ENCODE measurements at places on chromosomes 1 and 21.

DNA sequence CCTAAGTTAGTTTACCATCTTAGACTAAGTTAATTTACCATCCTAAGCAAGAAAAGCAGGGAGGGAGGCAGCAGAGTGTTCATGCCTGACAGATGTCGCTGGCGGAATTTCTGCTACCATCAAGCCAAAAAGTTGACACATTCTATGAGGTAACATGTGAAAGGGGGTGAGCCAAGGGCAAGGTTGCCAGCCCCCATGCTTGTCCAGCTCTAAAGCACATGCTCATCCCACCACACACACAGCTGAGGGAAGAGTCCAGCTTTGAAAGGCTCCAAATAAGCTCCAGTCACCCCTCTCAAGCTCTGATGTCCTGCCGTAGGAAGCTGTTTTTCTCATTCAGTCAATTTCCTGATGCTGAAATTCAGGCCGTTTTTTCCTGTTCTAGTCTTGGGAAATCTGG lies 46.3 kb downstream of the EIF2D start:
- no peak for DNase-seq

DNA sequence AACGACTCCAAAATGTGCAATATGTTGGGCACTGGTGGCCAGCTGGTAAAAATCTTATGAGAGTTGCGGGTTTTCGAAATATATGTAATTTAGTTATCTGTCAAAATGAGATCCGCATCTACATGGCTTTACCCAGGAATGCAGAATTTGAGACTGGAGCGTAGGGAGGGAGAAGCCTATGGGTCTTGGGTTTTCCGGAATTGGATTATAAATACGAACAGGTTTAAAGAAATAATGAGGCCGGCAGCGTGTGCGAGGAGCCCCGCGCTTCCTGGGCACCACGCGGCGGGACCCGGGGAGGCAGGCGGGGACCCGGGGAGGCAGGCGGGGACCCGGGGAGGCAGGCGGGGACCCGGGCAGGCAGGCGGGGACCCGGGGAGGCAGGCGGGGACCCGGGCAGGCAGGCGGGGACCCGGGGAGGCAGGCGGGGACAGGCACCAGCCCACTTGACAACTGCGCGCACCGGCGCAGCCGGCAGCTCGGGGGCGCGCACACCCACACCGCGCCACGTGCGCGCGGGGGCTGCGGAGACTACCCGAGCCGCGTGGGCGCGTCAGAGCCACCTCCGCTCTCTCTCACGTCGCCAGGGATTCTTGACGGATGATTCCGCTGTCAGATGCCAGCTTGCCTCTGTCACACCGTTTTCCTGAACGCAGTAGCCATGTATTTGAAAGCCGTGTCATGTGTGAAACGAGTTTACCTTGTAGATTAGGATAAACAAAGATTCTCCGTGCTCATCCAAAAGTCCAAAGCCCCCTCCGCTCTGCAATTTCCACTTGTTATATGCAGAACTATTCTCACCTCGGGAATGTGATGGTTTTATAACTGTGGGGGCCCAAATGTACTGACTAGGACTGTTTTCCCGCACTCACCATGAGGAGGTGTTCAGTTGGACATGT lies 54.3 kb upstream of the HNRNPU start:
- no peak for DNase-seq

- no peak for DNase-seq
These were observed 343.8 kb downstream of the USP25 start for GRCh38 chr21:16073586-16073985.

GRCh38 chr1:53574621-53575020 lies 115.4 kb downstream of the DMRTB1 start:
- no peak for DNase-seq

GRCh38 chr1:119743308-119743707 lies 25.4 kb downstream of the HMGCS2 start:
- DNase-seq, result no peak

DNA sequence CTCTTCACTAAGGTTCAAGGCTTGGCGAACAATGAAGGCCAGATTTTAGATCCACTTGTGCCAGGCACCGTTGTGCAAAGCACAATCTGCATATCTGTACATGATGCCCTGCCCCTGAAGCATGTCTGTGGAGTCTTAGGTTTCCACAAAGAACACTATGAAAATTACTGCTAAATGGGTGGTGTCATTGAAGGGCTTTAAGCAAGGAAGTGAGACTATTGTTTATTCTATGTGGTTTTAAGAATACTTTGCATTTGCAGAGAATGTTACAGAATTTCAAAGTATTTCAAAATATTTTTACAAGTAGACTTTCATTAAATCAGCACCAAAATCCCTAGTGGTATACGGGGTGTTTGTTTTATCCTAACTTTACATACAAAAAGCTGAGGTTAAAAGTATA lies 8.8 kb downstream of the TSEN15 start:
- no peak for DNase-seq

DNA sequence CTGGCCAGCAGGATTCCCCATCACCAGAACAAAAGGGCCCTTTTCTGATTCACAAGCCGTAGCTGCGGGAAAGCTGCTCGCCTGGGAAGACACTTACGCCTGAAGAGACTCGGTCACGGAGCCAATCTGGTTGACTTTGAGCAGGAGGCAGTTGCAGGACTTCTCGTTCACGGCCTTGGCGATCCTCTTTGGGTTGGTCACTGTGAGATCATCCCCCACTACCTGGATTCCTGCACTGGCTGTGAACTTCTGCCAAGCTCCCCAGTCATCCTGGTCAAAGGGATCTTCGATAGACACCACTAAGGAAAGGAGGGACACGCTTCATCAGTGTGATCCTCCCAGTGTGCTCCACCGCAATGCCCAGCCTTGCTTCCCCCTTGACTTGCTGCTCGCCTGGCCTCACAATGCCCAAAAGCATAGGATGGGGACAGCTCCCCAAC lies 14.7 kb downstream of the ENO1 start:
- no peak for DNase-seq

GRCh38 chr21:17461014-17461413 lies 51.8 kb upstream of the CXADR start:
- DNase-seq, result no peak

GRCh38 chr1:170310951-170311350 lies 165.2 kb downstream of the NTMT2 start:
- no peak for DNase-seq

DNA sequence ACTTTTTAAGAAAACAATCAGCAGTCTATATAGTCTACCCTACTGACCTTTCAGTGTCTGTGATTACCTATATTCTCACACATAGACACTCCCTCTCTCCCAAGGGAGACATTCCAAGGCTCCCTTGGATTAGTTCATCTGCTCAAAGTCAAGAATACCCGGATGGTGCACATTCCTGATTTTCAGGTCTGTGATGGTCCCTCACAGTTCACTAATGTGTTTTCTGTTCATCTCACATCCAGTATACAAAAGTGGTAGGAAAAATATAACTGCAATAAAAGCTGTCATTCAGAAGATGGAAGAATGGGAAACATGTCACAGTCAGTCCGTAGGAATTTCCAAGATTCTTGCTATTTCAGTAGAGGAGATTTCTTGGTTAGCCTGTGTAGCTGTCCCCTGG lies 224.1 kb upstream of the CACYBP start:
- no peak for DNase-seq

- no peak for DNase-seq
These were observed 528.5 kb upstream of the ZP4 start for GRCh38 chr1:238419209-238419608.

- no peak for DNase-seq
These were observed 12.9 kb downstream of the CENPF start for GRCh38 chr1:214615871-214616270.

- DNase-seq, result no peak
These were observed 37.6 kb downstream of the RGS8 start for GRCh38 chr1:182646739-182647138.

- DNase-seq, result no peak
These were observed 169.8 kb upstream of the FOXD3 start for GRCh38 chr1:63152572-63152971.

- DNase-seq, result no peak
These were observed 609.6 kb upstream of the NEGR1 start for GRCh38 chr1:72891976-72892375.

DNA sequence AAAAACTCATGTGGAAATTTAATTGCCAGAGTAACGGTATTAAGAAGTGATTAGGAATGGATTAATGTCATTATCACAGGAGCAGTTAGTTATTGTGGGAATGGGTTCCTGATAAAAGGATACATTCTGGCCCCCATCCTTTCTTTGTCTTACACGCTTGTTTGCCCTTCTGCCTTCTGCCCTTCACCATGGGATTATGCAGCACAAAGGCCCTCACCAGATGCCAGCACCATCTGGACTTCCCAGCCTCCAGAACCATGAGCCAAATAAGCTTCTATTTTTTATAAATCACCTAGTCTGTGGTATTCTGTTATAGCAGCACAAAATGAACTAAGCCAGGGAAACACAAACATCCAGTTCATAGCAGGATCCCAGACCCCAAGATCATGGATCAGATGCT lies 33.9 kb upstream of the POU2F1 start:
- no peak for DNase-seq

DNA sequence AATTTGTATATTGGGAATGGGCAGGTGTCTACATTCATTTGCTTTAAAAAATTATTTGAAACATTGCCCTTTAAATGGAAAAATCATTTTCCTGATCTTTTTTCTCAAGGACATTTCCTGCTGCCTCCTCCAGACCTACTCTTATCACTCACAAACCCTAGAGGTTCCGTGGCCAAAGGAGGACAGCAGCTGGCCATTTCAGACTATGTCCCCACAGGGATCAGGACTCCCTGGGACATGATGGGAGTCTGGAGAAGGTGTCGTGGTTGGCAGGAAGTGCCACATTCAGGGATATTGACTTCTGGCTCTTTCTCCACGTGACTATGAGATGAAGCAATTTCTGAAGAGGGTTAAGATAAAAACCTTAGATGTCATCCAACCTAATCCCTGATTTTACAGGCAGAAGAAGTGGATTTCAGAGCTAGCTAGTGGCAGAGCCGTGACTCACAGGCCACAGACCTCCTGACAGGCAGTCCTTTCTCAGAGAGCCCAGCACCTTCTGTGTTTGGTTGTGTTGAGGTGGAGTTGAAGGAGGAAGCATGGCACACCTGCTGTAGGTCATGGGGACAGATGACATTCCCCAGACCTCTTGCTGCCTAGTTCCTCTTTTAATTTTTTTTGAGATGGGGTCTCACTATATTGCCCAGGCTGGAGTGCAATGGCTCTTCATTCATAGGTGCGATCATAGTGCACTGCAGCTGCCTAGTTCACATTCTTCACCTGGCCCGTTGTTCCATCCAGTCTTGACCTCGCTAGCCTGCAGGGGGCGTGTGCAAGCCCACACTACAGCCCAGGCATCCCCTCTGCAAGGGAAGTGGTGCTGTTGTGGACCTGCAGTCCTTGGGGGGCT lies 25.5 kb upstream of the IL10 start:
- DNase-seq, result no peak

- no peak for DNase-seq
These were observed 3.2 kb downstream of the NIT1 start for GRCh38 chr1:161121042-161121650.

GRCh38 chr1:151311011-151311410 lies 16.2 kb downstream of the PI4KB start:
- no peak for DNase-seq

- DNase-seq, result no peak
These were observed 14.2 kb downstream of the RGS8 start for GRCh38 chr1:182670032-182670749.

DNA sequence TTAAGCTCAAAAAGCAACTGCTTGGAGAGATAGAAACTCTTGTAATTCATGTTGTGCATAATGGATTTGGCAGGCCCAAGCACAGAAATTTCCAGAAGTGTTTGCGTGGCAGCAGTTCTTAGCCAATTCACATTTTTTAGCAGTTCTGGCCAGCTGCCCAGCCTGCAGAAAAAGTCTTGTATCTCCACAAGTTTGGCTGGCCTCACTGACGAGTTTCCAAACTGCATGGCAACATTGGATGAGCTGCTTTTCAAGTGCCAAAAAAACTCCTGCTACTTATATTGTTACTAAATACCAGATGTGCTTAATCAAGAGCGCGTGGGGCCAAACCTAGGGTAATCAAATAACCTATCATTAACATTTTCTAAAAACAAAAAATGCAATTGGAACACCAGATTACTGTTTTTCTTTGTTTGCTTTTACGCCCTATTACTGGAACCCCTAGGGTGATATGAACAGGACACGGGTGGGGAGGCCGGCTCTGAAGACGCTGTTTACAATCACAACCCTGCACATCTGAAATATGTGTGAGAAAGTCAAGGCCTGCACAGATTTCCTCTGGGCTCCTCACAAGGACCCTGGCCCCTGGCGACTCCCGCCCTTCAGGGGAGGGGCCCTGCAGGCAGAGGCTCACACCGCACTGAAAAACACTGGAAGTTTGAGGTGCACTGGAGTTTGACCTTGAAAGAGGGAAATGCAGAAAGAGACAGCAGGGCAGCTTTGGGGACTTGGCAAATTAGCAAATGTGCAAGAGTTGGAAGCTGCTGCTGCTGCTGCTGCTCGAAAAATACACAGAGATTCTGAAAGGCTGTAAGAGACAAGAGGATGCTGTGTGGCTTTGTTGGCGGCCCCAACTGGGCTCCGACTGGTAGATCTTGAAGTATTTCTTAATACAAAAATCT lies 55.2 kb upstream of the TARBP1 start:
- no peak for DNase-seq

GRCh38 chr1:11898831-11899467 lies 27.3 kb downstream of the KIAA2013 start:
- DNase-seq, result no peak

DNA sequence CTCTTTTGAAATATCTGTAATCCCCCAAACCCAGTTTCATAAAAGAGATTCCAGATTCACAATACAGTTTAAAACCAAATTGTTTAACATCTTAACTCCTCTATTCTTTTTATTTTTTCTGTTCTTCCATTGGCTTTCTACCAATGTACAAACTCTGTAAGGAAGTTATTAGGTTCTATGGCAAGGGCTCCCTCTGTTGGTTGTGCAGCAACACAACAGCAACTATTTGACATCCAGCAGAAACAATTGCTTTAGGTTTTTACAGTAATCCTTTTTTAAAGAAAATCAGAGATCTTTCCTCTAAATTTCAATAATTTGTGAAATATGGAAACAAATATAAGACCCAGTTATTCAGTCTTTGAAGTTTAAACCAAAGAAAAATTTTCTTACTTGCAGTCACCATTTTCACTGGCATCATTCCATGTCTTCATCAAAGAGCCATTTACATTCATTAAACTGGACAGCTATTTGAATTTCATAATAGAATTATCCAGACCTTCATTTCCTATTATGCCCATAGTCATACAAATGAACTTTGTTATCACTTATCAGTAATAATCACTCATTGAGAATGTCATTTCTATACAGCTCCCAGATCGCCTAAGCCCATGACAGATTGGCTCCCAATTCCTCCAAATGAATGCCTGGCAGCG lies 46.5 kb upstream of the RNF11 start:
- peak; percentile 7 for DNase-seq
